Sigmoid colon (tissue), 7 donors: ENCODE measurements at places on chromosomes 6 and 20. TPM values are rescaled to one million over a fixed set of nuclear protein-coding genes. Genes with fewer than 3 reads are reported as not detected.

FAXC gene
- total RNA-seq = 33.2 TPM

SLC32A1 gene
- total RNA-seq = not detected

IER3 gene
- total RNA-seq = 20.1 TPM

AKAP12 gene
- total RNA-seq = 243 TPM

CTSA gene
- 79.5 TPM for total RNA-seq

GRCh38 chr20:4490045-4490444 lies 231.7 kb upstream of the PRND start:
- no peaks in the 10 kb centered on the region for H3K4me1 ChIP-seq
- DNase-seq = no peak
- H3K27me3 ChIP-seq = no peaks in the 10 kb centered on the region
- H3K27ac ChIP-seq = no peak overlapping the region
- no peaks in the 10 kb centered on the region for H3K36me3 ChIP-seq

DNA sequence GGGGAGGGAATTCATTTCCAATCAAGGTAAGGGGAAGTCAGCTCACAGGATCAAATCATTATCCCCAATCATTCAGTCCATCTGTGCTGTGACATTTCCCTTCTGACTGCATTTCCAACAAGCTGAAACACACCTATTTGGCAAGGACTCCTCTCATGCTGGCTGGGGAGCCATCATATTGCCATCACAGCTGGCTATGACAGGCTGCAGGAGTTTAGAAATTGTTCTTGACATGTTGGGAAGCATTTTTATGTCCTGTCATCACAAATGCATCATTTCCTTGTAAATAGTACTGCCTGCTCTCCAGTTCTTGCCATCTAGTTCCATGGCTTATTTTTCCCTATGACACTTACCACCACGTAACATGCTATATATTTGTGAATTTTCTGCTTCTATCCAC lies 113.9 kb upstream of the TMEM170B start:
- H3K27ac ChIP-seq = no peak overlapping the region
- no peak for DNase-seq
- H3K4me1 ChIP-seq = no peaks in the 10 kb centered on the region

GRCh38 chr20:18180815-18181214 lies 43.2 kb downstream of the KAT14 start:
- H3K27me3 ChIP-seq = no peaks in the 10 kb centered on the region
- no peak overlapping the region for H3K4me3 ChIP-seq
- no peak for DNase-seq
- H3K4me1 ChIP-seq = no peaks in the 10 kb centered on the region
- H3K36me3 ChIP-seq = peaks cover 65% of the 10 kb centered on the region

GRCh38 chr20:7765221-7765620 lies 175.0 kb downstream of the HAO1 start:
- no peaks in the 10 kb centered on the region for H3K36me3 ChIP-seq
- no peaks in the 10 kb centered on the region for H3K4me1 ChIP-seq
- no peak overlapping the region for H3K27ac ChIP-seq
- H3K4me3 ChIP-seq = no peak overlapping the region
- H3K27me3 ChIP-seq = no peaks in the 10 kb centered on the region

GRCh38 chr20:32036716-32037485 lies 15.1 kb upstream of the HCK start:
- DNase-seq = no peak
- H3K36me3 ChIP-seq = no peaks in the 10 kb centered on the region
- no peaks in the 10 kb centered on the region for H3K4me1 ChIP-seq
- H3K4me3 ChIP-seq = no peak overlapping the region
- H3K27ac ChIP-seq = no peak overlapping the region

DNA sequence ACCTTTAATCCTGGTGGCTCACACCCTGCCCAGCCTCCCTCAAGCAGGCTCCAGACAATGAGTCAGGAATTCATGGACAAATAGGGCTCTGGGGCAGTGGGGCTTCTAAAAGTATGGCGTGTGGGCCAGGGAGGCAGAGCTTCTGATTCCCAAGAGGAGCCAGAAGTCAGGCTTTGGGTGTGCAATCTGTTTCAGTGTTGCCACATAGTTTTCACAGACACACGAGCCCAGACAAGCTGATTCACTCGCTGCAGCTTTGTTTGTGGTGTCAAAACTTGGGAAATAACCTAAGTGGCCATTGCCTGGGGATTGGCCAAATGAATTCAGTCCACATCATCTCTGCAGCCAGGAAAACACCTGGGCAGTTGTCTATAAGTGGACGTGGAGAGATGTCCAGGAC lies 9.2 kb downstream of the PEDS1 start:
- DNase-seq = peak; percentile 89
- H3K36me3 ChIP-seq = peaks cover 51% of the 10 kb centered on the region
- peaks cover 49% of the 10 kb centered on the region for H3K4me1 ChIP-seq
- H3K4me3 ChIP-seq = no peak overlapping the region

DNA sequence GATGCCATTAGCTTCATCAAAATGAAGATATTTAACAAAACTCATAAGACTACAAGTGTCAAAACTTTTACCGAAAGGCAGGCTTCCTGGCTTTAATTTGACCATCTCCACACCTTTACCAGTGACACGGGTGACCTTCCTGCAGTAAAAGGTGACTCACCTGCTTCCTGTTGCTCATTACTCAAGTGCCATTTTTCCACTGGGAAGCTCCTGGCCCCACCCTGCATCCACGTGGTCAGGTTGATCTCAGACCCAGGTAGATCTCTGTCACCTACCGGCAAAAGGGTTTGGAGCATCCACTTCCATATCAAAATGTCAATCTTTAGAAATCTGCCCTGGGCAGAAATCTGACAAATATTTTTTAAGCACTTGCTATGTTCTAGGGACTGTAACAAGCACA lies 31.9 kb upstream of the CDH4 start:
- no peak overlapping the region for H3K27ac ChIP-seq
- no peak for DNase-seq
- H3K4me1 ChIP-seq = no peaks in the 10 kb centered on the region
- H3K36me3 ChIP-seq = no peaks in the 10 kb centered on the region

DNA sequence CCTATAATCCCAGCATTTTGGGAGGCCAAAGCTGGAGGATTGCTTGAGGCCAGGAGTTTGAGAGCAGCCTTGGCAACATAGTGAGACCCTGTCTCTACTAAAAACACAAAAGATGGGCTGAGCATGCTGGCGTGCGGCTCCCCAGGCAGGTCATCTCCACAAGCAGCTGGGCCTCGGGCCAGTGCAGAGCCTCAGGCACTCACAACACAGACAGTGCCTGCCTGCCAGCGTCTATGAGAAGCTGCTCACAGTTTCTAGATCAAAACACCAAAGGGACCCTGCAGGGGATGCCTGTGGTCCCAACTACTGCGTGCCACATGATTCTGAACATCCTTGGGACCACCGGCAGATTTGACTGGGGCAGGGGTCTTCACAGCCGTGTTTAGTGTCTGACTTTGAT lies 59.4 kb downstream of the GINS1 start:
- DNase-seq = peak; percentile 43
- H3K27me3 ChIP-seq = no peaks in the 10 kb centered on the region

- no peaks in the 10 kb centered on the region for H3K27me3 ChIP-seq
- no peak overlapping the region for H3K27ac ChIP-seq
- no peaks in the 10 kb centered on the region for H3K4me1 ChIP-seq
- H3K4me3 ChIP-seq = no peak overlapping the region
Measured at GRCh38 chr6:161568885-161569456, 295.1 kb upstream of the AGPAT4 start.

- no peak for DNase-seq
- H3K27me3 ChIP-seq = no peaks in the 10 kb centered on the region
- H3K4me3 ChIP-seq = no peak overlapping the region
- H3K27ac ChIP-seq = no peak overlapping the region
- no peaks in the 10 kb centered on the region for H3K36me3 ChIP-seq
Measured at GRCh38 chr20:41001497-41001896, 27.1 kb upstream of the TOP1 start.

DNA sequence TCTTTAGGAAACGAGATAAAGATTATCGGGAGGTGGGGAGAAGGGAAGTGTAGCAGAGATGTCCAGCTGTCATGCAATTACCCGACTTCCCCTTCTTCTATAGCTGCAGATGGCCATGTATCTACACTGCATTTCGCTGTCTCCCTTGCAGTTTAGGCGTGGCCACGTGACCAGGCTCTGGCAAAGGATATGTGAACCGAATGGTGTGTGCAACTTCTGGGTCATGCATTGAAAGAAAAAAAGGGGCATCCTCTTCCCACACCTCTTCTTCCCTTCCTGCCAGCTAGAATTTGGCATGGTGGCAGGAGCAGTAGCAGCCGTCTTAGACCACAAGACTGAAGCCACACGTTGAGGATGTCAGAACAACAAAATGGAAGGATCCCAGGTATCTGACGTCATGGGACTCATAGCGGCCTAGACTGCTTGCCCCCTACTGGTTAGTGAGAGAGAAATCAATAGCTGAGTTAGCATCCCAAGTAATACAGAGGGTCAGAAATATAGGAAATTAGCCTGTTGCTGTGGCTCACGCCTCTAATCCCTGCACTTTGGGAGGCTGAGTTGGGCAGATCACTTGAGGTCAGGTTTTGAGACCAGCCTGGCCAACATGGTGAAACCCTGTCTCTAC lies 32.8 kb downstream of the TCF15 start:
- DNase-seq = no peak
- no peak overlapping the region for H3K4me3 ChIP-seq
- no peaks in the 10 kb centered on the region for H3K27me3 ChIP-seq
- H3K27ac ChIP-seq = no peak overlapping the region
- H3K36me3 ChIP-seq = no peaks in the 10 kb centered on the region
- no peaks in the 10 kb centered on the region for H3K4me1 ChIP-seq

DNA sequence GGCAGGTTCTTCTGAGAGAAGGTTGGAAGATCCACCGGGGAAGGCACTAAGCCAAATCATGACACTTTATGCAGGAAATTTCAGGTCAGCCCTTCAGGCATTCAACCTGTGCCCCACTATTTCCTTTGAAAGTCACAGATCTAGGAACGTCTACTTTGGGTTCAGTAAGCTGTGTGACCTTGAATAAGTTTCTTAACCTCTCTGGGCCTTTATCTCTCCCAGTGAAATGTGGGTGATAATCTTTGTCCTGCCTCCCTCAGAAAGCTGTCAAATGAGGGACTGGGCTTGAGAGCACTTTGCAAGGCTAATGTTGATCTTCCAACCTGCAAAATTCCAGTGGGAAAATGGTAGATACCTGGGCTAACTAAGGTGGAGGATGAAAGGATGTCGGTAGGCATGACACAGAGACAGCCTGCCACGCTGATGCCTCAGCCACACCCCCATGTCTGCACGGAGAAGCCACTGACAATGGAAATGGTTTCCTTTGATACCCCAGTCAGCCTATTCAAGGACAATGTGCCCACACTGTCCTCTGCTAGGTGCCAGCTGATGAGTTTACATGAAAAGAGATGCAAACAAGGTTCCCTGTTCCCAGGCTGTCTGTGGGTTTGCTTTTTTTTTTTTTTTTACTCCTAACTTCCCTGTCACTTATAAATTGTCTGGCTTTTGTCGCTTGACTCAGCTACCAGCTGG lies 9.3 kb downstream of the BNIP5 start:
- H3K27ac ChIP-seq = no peak overlapping the region
- H3K4me3 ChIP-seq = no peak overlapping the region
- no peak for DNase-seq
- H3K4me1 ChIP-seq = no peaks in the 10 kb centered on the region
- no peaks in the 10 kb centered on the region for H3K36me3 ChIP-seq
- peaks cover 6% of the 10 kb centered on the region for H3K27me3 ChIP-seq

- no peak for DNase-seq
- H3K27ac ChIP-seq = no peak overlapping the region
- H3K27me3 ChIP-seq = no peaks in the 10 kb centered on the region
- H3K4me3 ChIP-seq = no peak overlapping the region
Measured at GRCh38 chr6:82568290-82568993, 204.8 kb downstream of the TPBG start.

- H3K4me1 ChIP-seq = no peaks in the 10 kb centered on the region
- H3K36me3 ChIP-seq = no peaks in the 10 kb centered on the region
- no peaks in the 10 kb centered on the region for H3K27me3 ChIP-seq
- H3K4me3 ChIP-seq = no peak overlapping the region
- no peak overlapping the region for H3K27ac ChIP-seq
- DNase-seq = no peak
Measured at GRCh38 chr20:59665656-59666555, 61.6 kb downstream of the PHACTR3 start.

DNA sequence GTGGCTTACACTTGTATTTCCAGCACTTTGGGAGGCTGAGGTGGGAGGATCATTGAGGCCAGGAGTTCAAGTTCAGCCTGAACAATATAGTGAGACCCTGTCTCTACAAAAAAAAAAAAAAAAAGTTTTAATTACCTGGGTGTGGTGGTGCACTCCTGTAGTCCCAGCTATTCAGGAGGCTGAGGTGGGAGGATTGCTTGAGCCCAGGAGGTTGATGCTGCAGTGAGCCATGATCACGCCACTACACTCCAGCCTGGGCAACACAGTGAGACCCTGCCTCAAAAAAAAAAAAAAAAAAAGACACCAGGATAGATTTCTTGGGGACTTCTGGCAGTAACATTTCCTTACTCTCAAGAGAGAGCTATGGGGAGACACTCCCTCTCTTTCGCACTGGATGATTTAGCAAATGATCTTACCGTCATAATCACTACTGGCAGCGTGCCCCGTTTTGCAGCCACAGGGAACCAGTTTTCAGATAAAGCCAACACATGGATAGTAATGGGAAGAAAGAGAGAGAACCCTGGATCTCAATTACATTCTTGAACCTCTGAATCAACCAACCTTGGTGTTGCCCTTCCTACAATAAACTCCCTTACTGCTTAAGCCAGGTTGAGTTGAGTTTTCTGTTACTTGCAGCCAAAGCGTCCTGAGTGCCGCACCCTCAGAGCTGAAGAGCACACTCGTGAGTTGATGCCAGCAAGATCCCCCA lies 18.1 kb upstream of the PTPN1 start:
- H3K4me3 ChIP-seq = no peak overlapping the region
- no peak overlapping the region for H3K27ac ChIP-seq
- H3K4me1 ChIP-seq = no peaks in the 10 kb centered on the region
- peak; percentile 30 for DNase-seq
- no peaks in the 10 kb centered on the region for H3K27me3 ChIP-seq

- H3K36me3 ChIP-seq = no peaks in the 10 kb centered on the region
- no peaks in the 10 kb centered on the region for H3K4me1 ChIP-seq
- no peaks in the 10 kb centered on the region for H3K27me3 ChIP-seq
Measured at GRCh38 chr6:108710551-108710950, 137.7 kb upstream of the ARMC2 start.

DNA sequence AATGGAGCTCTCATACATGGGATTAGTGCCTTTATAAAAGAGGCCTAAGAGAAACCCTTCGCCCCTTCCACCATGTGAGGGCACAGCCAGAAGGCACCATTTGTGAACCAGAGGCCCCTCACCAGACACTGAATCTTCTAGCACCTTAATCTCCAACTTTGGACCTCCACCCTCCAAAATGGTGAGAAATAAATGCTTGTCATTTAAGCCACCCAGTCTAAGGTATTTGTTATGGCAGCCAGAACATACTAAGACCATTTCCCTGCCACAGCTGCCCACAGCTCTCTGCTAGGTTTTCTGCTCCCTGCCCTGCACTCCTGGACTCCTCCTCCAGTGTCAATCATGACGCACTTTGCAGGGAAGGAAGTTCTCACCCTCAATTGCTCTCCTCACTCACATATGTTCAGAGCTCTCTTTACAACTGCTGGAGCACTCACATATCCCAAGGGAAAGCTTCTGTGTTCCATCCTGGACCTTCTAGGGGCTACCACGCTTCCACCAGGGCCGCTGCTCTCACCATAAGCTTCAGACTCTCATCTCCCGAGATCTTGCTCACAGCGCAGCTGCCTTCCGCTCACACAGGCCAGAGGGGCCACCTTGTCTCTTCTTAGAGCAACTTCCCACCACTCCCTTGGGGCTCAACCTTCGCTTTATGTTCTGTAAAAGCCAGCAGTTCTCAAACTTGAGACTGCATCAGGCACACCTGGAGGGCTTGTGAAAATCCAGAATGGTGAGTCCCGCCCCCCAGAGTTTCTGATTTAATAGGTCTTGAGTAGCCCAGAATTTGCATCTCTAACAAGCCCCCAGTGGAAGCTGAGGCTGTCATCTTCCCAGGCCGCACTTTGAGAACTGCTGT lies 1.6 kb upstream of the LY86 start:
- H3K27ac ChIP-seq = no peak overlapping the region
- H3K4me3 ChIP-seq = no peak overlapping the region
- peaks cover 27% of the 10 kb centered on the region for H3K4me1 ChIP-seq
- no peaks in the 10 kb centered on the region for H3K36me3 ChIP-seq
- H3K27me3 ChIP-seq = no peaks in the 10 kb centered on the region
